ENCODE measurements at places on chromosomes 16 and 17. TPM values are rescaled to one million over a fixed set of nuclear protein-coding genes. Genes with fewer than 3 reads are reported as not detected.

GRCh38 chr16:23724096-23724784 lies 11.2 kb upstream of the ERN2 start:
- DNase-seq, result no peak

DNA sequence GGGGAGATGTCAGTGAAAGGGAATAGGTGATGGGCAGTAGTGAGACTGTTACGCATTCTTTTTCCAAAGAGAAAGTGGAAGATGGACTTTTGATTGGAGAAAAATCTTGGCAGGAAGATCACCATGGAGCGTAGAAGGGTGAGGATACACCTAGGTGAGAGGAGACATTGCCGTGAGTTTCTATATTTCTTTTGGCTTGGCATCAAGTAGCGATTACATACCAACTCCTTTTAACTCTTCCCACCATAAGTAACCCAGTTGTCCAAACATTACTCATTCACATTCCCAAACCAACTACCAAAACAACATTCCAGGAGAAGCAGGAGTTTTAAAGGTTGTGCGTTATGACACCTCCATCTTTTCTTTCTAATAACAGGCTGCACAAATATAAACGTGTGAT lies 10.7 kb upstream of the KRT28 start:
- DNase-seq, result no peak

The CHD9 gene
- 45.5 TPM for polyA plus RNA-seq

DNA sequence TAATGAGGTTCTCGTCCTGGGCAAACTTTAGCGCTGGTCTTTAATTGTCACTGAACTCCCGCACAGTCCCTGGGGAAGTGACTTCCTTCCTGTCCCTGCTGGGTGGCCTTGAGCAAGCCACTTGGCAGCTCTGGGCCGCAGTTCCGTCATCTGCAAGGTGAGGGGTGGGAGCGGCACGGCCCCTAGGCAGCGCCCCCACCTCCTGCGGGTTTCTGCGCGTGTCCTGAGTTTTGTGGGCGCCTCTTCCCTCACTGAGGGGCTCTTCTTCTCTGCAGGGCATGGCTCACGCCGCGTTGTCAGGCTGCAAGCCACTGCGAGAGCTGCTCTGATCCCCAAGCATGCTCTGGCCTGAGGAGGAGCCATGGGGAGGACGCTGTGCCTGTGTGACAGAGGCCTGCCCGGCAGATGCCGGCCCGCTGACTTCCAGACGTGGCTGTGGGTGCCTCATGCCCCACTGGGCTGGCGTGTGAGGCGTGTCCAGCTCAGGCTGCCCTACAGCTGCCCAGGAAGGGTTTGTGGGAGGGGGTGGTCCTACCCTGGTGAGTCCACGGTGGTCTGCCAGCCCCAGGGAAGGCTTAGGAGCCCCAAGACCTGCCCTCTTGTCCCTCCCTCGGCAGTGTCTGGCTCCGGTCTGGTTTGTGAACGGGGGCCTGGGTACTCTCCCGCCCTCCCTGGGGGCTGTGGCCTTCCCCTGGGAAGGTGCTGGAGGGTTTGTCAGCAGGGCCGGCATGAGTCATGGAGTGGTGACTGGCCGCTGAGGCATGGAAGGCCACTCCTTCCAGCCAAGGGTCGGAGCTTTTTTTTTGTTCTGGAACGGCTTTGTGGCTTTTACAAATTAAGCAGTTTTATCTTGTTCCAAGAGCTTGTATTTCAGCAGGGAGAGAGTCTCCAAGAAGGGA lies 182.0 kb downstream of the SEC14L1 start:
- no peak for DNase-seq

The GINS2 gene
- 7.4 TPM for polyA plus RNA-seq

The OR4D1 gene
- polyA plus RNA-seq, result not detected

The ERAL1 gene
- 42.0 TPM for polyA plus RNA-seq

DNA sequence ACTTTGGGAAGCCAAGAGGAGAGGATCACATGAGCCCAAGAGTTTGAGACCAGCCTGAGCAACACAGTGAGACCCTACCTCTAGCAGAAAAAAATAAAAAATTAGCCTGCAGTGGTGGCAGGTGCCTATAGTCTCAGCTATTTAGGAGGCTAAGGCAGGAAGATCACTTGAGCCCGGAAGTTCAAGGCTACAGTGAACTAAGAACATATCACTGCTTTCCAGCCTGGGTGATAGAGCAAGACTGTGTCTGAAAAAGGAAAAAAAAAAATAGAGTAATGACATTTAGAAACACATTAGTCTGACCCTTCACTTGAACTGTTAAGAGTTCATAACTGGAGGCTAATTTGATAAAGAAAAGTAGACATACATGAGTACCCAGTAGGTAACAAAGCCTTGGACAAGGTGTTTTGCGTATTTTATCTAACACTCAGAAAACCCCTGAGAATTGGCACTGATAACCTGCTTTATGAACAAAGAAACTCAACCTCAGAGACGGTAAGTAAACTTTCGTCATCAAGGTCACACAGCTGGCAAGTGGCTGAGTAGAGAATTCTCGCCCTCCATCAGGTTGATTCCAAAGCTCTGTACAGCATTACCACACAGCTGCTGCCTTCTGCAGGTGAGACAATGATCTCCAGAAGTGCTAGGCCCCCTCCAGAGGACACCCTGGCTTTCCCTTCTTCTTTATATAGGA lies 101.1 kb downstream of the SMG6 start:
- DNase-seq, result no peak

The ESRP2 gene
- 0.52 TPM for polyA plus RNA-seq

- DNase-seq, result no peak
Observed at GRCh38 chr17:81806461-81807209, 2.7 kb downstream of the GCGR start.

The SAP30BP gene
- 72.4 TPM for polyA plus RNA-seq

- no peak for DNase-seq
Observed at GRCh38 chr17:77326076-77326591, 185.4 kb downstream of the SEC14L1 start.

The CCDC40 gene
- polyA plus RNA-seq, result 5.5 TPM

- no peak for DNase-seq
Observed at GRCh38 chr17:12055889-12056288, 35.2 kb downstream of the MAP2K4 start.

GRCh38 chr16:67919622-67920221 lies 11.9 kb downstream of the CTRL start:
- DNase-seq, result no peak

The ICAM2 gene
- polyA plus RNA-seq, result 25.4 TPM

DNA sequence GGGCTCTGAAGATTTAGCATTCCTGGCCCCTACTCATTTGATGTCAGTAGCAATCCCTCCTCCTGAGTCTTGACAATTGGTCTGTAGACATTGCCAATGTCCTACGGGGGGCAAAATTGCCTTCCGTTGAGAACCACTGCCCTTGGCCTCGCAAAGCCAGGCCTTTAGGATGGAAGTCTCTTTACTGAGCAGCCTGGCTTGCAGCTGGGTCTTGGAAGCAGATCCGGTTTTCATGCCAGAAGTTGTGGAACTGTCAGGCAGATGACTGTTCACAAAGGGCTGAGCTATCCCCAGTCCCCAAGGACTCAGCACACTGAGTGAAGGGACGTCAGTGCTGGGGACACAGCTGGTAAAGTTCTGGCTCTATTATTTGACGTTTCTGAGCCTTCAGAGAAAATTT lies 83.2 kb downstream of the WSCD1 start:
- DNase-seq, result no peak

DNA sequence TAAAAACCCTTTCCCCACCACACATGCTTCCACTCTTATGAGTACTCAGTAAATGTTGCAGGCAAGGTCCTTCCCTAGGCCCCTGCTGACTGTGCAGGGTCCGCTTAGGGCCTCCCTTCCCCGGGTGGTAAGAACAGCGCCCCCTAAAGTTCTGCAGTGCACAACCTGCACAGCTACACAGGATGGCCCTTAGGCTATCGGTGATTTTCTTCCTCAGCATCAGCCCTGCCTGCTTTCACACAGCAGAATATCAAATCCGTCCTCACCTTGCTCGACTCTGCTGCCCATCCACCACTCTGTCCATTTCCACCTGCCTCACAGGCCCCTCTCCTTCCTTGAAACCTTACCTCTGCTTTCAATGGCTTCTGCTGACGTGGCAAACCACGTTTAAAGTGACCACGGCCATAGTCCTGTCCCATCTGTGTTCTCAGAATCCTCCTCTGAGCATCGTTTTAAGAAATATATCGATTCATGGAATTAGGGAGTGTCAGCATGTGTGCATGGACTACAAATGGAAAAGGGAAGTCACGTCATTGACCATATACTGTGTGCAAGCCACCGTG lies 51.4 kb upstream of the TMEM132E start:
- DNase-seq, result no peak

GRCh38 chr17:61862105-61862574 lies 1.2 kb downstream of the BRIP1 start:
- no peak for DNase-seq

The NOL11 gene
- polyA plus RNA-seq, result 60.4 TPM

DNA sequence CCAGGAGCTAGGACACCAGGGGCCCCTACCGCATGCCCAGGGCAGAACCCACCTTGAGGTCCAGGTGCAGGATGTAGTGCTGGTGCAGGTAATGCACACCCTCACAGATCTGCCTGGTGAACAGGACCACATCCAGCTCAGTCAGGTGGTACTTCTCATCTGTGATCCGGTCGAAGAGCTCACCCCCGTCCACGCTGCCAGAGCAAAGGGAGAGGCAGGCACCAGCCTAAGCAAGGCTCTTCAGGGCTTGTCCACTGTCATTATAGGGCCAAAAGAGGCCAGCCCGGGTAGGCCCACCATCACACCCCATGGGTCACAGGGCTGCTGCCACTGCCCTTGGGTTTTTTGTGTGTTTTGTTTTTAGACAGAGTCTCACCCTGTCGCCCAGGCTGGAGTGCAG lies 21.0 kb downstream of the MYLK3 start:
- no peak for DNase-seq

The CLEC3A gene
- not detected for polyA plus RNA-seq

GRCh38 chr16:55120408-55120807 lies 189.7 kb downstream of the IRX5 start:
- no peak for DNase-seq

DNA sequence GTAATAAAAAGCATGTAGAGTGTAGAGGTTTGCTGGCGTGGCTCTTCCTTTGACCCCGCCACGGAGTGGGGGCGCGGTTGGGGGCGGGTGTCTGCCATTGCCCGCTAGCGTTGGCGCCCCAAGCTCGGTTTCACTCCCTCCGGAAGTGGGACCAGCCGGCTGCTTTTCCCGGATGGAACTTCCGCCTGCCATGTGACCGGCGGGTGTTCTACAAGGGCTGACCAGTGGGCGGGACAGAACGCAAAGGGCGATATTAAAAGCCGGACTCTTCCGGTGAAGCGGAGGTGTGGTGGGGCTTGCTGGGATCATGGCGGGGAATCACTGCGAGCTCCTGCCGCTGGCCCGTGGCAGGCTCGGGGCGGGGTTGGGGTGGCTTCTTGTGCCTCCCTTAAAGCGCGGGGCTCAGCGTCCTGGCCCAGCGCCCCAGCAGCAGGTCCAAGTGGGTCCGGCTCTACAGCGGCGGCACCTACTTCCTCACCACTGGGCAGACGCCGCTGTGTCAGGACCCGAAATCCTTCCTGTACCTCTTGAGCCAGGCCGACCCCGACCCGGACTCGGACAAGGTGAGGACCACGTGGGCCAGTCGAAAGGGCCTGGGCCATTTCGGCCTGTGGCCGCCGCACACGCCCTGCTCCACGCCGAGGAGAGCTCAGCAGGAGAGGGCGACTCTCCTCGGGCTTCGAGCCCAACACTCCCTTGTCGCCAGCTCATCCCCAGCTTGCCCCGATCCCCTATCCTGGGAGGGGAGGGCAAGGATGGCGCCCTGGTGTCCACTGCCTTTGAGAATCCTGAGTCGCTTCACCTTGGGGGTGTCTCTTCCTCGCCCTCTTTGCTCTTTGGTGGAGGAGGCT lies 65.6 kb downstream of the PDPK1 start:
- peak; percentile 83 for DNase-seq

GRCh38 chr17:16415031-16415924 lies at the start of gene TRPV2:
Gene TRPV2 (plus strand): TSS chr17:16415571. CDS start chr17:16417669, 2,098 bp downstream.
- no peak for DNase-seq

The MILR1 gene
- polyA plus RNA-seq, result 7.0 TPM

The PRSS33 gene
- polyA plus RNA-seq, result not detected

GRCh38 chr16:2280981-2281542 lies 13.1 kb upstream of the RNPS1 start:
- DNase-seq, result no peak

DNA sequence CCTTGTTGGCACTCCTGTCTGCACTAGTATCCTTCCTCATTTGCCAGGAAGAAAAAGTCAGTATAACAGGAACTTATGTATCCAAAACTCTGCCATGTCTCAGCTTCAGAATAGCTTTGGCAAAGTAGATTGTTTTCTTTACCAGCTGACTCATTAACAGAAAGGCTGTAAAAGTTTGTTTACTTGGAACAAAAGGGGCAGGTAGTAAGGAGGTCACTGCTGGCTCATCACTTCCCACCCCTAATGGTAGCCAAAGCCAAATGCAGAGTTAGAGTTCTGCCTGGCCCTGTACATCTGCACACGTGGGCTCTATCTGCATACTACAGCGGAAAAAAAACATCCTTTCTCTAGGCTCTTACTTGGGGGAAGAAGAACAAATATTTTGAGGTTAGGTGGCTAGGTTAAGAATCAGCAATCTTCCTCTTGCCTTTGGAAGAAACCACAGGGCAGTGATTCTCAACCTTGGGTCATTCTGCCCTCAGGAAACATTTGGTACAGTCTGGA lies 90.9 kb upstream of the BCAR1 start:
- DNase-seq, result no peak

The PNPO gene
- 9.7 TPM for polyA plus RNA-seq

The KRT17 gene
- 0.71 TPM for polyA plus RNA-seq

DNA sequence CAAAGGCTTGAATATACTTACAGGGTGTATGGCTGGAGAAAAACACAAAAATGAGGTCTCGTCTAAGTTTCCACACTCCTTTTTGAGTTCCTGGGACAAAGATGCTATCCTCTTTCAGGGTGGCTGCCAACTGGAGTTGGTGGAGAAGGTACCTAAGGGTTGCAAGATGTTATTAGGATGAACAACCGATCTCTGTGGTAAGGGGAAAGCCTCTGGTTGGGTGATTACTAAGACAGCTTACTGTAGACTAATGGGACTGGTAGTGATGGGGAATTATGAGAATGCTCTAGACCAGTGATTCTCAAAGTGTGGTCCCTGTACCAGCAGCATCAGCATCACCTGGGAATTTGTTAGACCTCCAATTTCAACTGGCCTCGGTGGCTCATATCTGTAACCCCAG lies 6.0 kb downstream of the ADAT1 start:
- DNase-seq, result no peak

- DNase-seq, result no peak
Observed at GRCh38 chr16:68421076-68421475, 27.2 kb downstream of the SMPD3 start.

The KRTAP4-11 gene
- polyA plus RNA-seq, result not detected

DNA sequence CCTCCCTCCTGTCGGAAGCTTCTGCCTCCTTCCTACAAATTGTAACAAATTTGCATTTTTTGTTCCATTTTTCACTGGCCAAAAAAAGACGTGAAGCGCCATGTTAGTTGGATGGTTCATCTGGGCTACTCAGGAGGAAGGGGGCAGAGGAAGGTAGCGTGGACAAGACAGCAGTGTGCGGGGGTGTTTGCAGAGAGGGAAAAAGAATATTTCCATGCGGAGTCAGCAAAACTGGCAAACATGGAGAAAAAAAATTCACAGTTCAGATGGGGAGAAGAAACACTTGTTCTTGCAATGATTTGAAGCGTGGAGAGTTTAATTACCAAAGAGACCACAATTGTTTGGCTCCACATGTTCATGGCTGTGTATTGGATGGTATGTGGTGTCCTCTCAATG lies 138.8 kb upstream of the ERCC4 start:
- DNase-seq, result no peak

The RRN3 gene
- 31.4 TPM for polyA plus RNA-seq

Data from forelimb muscle (tissue), 1 donor.